ENCODE measurements at places on chromosomes 2 and 18. TPM values are rescaled to one million over a fixed set of nuclear protein-coding genes. Genes with fewer than 3 reads are reported as not detected.
A peak's percentile ranks its signal among the peaks of the same experiment; 100 is the strongest.

- no peak for DNase-seq
Observed at GRCh38 chr2:176566961-176567360, 297.7 kb downstream of the MTX2 start.

DNA sequence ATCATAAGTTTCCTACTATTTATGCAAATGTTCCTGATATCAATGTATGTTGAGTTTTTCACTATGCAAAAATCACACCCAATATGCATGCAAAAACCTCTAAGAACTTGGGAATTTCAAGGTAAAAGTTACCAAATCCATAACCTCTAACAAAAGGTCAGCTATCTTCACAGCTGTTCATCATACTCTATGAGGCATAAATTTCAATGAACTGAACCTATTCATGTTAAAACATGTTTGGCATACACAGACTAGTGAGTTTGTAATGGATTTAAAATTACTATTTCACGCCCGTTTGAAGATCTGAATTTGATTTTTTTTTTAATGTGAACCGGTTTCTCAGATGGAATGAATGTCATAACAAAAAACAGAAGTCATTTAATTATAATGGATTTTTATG is 100.2 kb downstream of the ATAD2B start:
- DNase-seq = no peak

- DNase-seq = peak; percentile 4
Observed at GRCh38 chr18:42801706-42802105, 313.8 kb downstream of the RIT2 start.

Gene ACADL
- 6.4 TPM for polyA plus RNA-seq

- DNase-seq = no peak
Observed at GRCh38 chr2:202643012-202643858, 8.5 kb downstream of the FAM117B start.

- DNase-seq = no peak
Observed at GRCh38 chr2:23019476-23019875, 365.5 kb upstream of the KLHL29 start.

GRCh38 chr2:240645801-240646175 is 20.5 kb downstream of the GPR35 start:
- no peak for DNase-seq

Gene LRP1B
- 2.2 TPM for polyA plus RNA-seq

DNA sequence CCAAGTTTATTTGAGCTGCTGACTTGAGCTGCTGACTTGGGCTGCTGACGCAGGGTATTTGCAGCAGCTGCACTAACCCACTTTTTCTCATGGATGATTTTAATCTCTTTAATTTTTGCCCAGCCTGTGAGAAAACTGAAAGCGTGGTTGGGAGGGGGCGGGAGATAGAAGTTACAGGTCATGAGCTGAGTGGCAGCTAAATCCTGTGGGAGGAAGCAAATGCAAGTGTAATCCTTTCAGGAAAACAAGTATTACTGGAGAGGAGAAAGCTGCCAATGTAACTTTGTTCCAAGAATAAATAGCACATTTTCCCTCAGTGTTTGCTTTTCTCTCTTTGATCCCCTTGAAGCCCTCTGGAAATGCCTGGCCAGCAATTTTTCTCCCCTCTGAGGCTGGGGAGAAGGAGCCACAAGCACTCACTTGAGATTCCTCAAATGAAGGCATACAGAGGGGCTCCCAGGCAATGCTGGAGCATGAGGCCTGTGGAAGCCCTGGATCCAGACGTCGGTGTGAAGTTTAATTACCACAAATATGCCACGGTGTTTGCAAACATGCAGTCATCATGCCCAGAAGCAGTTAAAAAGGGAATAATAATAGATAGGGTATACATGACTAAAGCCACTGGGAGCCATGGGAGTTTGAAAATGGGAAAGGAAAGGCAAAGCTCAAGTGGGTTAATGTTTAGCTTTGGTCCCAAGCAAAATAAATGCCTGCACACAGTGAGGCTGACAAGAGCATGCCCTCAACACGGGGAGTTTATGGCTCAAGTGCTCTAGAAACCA is 10.4 kb upstream of the EVA1A start:
- DNase-seq = peak; percentile 43

Gene TUBA3E
- not detected for polyA plus RNA-seq

DNA sequence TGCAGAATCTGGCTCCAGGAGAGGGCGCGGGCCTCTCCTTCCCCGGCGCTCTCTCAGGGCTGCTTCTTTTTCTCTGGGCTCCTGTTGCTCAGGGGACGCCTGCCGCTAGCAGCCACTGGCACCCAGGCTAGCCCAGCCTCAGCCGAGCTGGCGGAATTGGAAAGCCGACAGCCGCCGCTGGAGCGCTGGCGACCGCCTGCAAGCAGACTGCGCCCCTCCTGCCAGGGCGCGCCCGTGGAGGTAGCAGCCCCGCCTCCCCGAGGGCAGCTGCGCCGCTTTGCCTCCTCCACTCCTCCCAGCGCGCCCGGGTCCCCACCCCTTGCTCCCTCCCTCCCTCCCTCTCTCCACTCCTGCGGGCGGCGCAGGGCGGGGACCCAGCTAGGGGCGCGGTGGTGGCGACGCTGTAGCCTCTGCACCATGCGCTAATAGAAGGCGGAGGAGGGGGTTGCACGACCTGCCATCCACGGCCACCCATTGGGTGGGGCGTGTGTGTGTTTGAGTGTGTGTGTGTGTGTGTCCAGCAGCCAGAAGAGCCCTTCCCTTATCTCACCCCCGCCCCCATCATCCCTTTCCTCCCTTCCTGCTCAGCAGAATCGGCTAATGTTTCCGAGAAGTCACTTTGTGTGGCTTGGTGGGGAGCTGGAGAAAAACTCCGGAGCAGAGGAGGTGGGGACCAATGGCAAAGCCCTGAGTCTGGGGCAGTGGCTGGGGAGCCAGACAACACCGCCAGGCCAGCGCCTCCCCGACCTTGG is at the start of gene SCN9A:
SCN9A (minus strand) TSS at position 209 of the 752 bp plus-strand sequence. CDS start 64,188 bp downstream, outside the sequence.
- DNase-seq = peak; percentile 57

- no peak for DNase-seq
Observed at GRCh38 chr2:98556344-98557033, 51.8 kb downstream of the COA5 start.

- DNase-seq = peak; percentile 30
Observed at GRCh38 chr2:27033253-27033852, 588 bp downstream of the TMEM214 start.

- DNase-seq = no peak
Observed at GRCh38 chr2:44215827-44216226, 47.2 kb downstream of the PPM1B start.

- DNase-seq = no peak
Observed at GRCh38 chr18:58928386-58928785, 63.7 kb downstream of the ZNF532 start.

Gene PROKR1
- not detected for polyA plus RNA-seq

Gene PLA2R1
- 4.6 TPM for polyA plus RNA-seq

Gene COL3A1
- polyA plus RNA-seq = 3,229 TPM

DNA sequence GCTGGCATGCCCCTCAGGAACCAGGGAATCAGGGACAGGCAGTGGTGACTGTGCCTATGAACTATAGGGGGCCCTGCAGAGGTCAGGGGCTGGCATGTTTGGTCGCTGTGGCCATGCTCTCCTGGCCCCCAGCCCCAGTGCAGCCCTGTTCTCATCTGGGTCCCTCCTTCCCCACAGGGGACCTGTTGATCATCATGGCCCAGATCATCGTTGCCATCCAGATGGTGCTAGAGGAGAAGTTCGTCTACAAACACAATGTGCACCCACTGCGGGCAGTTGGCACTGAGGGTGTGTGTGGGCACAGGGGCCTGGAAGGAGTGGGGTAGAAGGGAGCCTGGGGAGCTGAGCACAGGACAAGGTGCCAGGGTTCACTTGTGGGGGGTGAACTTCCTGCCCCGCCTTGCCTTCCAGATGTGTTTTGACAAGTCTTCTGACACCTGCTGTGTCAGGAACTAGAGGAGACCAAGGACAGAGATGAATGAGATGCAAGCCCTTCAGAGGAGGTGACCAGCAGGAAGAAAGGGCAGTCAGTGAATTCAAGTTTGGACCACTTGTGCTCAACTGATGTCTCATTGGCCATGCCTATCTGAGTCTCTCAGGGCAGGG is 9.6 kb upstream of the CENPA start:
- DNase-seq = no peak

GRCh38 chr18:11114653-11115052 is 34.7 kb downstream of the PIEZO2 start:
- no peak for DNase-seq

Gene CCDC74B
- polyA plus RNA-seq = 1.2 TPM

Gene EGR4
- not detected for polyA plus RNA-seq

DNA sequence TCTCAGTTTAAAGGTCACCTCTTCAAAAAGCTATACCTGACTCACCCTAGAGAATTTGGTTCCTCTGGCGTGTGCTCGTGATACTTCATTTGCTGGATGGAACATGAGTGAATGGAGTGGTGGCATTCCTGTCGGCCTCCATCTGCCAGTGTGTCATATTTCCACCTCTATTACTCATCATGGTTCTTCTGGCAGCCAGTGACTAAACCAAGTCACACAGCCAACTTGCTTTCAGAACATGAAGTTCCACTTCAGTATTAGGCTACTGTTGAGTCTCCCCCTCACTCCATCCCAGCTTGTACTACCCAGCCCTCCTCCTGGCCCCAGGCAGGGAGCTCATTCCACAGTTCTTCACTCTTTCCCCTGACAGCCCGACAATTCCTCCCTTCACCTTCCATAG is 169.8 kb downstream of the MREG start:
- DNase-seq = no peak

GRCh38 chr2:174744111-174744510 is 20.2 kb downstream of the CHRNA1 start:
- no peak for DNase-seq

GRCh38 chr2:11473659-11474433 is 7.9 kb upstream of the E2F6 start:
- DNase-seq = no peak

Gene RNF125
- 15.2 TPM for polyA plus RNA-seq

DNA sequence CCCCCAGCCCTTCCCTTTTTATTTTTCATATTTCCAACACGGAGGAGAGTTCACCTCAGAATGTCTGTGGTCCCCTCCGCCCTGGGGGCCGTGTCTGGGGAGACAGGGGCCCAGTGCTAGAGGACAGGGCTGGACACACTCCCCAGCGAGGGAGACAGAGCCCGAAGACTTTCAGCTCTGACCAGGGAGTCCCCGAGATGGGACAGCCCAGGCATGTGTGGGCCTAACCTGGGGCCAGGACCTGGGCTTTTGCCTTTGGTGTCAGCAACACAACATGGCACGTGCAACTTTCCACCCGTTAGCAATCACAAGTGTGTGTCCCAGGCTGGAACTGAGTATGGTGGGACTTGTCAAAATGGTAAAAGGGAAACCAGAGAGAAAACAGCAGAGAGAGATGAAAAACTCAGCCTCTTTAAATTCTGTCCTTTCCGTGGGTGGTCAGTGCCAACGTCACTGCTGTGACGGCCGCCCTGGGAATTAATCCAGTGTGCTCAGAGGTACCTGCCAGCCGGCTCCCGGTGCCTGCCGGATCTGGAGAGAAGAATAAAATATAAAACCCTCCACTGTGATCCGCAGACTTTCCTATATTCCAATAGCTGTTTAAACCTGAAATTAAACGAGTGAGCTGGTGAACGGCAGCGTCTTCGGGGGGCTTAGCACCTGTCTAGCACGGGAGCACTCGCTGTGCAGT is 245.8 kb downstream of the EIPR1 start:
- DNase-seq = no peak

Gene ZC3H6
- polyA plus RNA-seq = 5.8 TPM

DNA sequence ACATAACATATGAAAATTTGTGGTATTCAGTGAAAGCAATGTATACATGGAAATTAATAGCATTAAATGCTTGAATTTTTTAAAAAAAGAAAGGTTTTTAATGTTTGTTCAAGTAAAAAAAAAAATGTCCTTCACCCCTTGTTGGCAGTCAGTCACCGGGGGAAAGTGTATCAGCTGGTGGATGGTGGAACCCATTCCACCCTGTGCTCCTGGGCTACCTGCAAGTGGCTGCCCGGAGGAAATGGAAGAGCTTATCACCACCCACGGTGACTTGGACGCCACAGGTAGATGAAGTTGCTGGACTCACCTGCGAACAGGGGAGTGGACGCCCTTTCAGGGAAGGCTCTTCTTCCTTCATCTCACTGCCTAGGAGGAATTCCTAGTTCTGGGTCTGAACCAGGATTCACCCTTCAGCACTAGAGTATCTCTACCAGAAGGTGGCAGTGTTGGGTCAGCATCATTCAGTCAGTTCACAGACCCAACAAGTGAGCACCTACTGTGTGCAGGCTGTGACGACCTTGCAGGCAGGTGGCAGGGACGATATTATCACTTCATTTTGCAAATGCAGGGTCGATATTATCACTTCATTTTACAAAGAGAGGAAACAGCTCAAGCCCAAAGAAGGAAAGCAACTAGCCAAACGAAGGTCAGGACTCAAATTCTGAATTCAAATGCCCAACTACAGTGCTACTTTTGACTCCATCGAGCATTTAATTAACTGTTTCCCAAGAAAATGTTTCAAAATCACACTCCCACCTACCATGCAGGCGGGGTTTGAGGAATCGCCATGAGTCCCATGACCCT is 35.8 kb downstream of the CIB4 start:
- DNase-seq = peak; percentile 45

- DNase-seq = no peak
Observed at GRCh38 chr2:26818972-26819371, 29.0 kb upstream of the DPYSL5 start.

DNA sequence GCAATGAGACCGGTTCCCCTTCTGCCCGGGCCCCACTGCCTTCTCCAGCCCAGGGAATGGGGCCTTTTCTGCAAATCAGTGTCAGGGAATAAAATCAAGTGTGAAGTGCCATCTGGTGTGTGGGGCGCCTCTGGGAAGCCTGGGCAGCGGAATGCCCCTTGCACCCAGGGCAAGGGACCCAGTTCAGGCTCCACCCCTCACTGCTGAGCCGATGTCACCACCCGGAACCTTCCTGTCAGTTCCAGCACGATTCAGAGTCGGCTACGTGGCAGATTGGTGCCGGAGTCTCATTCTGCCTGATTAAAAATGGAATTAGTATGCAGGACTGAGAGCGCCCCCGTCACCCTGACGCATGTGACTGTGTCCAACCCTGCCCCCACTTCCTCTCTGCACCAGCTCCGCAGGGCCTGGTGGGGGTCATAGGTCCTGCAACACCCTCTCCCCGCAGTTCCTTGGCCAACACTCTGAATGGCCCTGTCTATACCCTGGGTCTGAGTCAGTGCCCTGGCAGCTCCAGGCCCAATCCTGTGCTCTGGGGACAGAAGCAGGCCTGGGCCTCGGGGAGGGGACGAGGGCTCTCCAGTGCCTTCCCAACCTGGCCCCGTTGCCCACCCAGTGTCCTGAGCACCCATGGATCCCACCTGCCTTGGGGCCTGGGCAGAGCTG is 8.2 kb upstream of the ALPI start:
- no peak for DNase-seq

DNA sequence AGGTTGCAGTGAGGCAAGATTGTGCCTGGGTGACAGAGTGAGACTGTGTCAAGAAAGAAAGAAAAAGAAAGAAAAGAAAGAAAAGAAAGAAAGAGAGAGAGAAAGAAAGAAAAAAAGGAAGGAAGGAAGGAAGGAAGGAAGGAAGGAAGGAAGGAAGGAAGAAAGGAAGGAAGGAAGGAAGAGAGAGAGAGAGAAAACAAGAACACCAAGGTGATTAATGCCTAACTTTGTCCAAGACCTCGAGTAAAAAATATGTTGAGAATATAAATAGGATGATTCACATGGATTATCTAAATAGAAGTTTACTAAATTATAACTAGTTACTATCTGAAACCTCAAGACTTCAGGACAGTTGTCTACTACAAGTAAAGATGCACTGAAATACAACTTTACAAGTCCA is 7.2 kb downstream of the PECR start:
- no peak for DNase-seq

- DNase-seq = no peak
Observed at GRCh38 chr2:236001854-236002253, 166.3 kb downstream of the GBX2 start.

- no peak for DNase-seq
Observed at GRCh38 chr2:103809941-103810441, 1043.9 kb upstream of the POU3F3 start.

- DNase-seq = no peak
Observed at GRCh38 chr2:207734264-207734635, 22.8 kb downstream of the CCNYL1 start.
